Fibroblast of the aortic adventitia (primary cell): ENCODE measurements at places on chromosomes 6 and 20. TPM values are rescaled to one million over a fixed set of nuclear protein-coding genes. Genes with fewer than 3 reads are reported as not detected.

The MATN4 gene
- total RNA-seq = not detected in 2 replicates

The XKR7 gene
- not detected in 2 replicates for total RNA-seq

DNA sequence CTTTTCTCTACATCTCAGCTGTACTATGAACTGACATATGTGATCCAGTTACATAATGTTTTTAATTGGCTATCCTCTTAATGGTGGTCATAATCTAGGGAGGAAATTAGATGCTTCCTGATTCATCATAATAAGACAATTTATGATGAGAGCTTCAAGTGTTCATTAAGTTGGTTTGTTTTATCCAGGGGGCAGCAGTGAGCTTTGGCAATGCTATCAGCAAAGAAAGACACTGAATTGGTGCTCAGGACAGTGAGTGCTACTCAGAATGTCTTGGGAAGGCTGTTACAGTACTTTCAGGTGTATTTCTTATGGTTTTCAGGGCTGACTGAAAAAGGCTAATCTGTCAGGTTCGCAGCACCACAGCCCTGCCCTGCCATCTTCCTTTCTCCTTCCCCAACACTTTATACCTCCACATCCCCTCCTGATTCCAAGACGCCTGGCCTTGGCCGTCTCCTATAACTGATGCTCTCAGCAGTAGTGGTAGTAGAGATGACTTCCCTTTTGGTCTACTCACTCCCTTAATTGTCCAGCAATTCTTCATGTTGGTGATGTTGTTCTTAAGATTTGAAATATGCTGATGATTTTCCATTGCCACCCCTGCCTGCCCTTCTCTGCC is 67.0 kb upstream of the TNFAIP3 start:
- peak; percentile 56 for DNase-seq

DNA sequence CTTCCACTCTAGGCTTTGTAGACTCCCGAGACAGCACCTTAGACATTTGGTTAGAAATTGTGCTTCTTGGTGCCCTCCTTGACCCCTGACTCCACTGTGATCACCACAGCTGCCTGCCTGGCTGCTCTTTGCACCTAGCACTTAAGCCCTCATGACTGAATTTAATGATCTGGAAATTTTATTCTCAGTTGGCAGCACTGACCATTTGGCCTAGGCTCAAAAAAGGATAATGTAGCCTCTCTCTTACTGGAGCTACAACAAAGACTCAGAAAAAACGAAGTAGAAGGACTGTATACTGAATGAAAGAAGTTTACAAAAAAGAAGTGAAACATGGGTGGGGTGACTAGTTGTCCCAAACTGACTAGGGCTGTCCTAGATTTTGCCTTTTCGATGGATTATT is 11.3 kb upstream of the ABRACL start:
- DNase-seq = no peak

DNA sequence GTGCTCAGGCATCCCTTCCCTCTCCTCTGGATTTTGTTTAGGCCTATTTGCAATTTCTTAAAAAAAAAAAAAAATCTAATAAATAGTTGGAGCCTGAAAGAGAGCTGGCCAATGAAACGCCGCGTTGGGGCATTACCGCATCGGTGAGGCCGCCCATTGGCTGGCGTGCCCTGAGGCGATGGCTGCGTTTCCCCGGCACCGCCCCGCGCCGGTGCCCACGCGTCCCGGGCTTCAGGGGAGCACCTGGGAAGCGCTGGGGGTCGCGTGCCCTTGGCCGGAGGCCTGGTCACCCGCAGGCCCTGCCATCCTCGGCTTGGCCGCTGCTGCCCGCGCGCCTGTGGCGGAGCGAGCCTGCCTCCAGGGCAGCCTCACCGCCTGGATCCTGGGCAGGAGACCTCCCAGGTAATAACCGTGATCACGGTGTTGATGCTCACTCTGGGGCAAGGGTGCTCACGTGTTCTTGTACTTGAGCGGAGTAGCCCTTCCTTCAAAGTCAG is 155.4 kb downstream of the NRN1 start:
- no peak for DNase-seq

DNA sequence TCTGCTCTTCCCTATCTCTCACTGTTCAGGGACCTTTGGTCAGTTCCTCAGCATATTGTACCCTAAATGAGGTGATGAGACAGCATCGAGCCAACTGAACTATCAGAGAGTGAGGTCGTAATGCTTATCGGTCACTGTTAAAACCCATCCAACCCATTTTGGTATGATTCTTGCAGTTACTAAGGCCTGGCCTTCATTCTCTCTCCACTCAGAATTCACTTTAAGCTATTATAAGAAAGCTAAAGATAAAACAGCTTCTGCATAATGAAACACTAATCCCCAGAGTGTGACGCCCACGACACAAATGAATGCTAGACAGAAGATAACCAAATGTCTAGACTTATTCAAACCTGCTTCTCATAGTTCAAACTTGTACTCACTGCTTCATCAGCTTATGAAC is 175.8 kb downstream of the GMPR start:
- DNase-seq = peak; percentile 44

DNA sequence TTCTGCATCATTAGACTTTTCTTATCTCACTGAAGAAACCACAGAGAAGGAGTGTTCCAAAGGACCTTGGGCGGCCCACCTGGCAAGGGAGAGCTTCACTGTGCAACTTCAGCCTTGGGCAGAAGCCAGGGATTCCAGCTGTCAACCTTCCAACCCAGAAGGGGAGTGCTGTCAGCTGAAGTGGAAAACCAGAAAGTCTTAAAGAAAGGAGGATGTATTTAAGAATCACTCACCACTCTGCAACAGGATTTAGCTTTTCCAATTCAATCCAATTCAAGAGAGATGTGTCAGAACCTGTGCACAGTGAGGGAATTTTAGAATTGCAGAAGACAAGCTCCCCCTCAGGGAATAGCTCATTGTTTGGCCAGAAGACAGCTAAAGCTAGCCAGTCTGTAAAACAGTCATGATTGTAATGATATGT is 553.7 kb downstream of the CD83 start:
- DNase-seq = peak; percentile 99

DNA sequence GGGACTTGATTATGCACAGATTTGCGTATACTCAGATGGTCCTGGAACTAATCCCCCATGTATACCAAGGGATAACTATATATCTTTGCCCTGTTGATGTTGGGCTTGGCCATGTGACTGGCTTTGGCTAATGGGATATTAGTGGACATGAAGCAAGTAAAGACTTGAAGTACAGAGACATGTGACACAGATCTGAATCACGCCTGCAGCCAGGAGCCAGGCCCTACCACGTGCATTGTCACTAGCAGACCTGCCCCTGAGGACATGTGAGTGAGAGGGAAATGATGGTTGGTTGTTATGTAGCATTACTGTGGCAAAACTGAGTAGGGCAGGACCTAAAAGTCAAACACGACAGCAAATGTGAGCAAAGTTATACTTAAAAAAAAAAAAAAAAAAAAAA is 155.7 kb downstream of the AKAP7 start:
- no peak for DNase-seq
